ENCODE measurements at places on chromosomes 3 and 15.

- DNase-seq: no peak
Observed at GRCh38 chr3:129304962-129305222, 26.2 kb downstream of the HMCES start.

DNA sequence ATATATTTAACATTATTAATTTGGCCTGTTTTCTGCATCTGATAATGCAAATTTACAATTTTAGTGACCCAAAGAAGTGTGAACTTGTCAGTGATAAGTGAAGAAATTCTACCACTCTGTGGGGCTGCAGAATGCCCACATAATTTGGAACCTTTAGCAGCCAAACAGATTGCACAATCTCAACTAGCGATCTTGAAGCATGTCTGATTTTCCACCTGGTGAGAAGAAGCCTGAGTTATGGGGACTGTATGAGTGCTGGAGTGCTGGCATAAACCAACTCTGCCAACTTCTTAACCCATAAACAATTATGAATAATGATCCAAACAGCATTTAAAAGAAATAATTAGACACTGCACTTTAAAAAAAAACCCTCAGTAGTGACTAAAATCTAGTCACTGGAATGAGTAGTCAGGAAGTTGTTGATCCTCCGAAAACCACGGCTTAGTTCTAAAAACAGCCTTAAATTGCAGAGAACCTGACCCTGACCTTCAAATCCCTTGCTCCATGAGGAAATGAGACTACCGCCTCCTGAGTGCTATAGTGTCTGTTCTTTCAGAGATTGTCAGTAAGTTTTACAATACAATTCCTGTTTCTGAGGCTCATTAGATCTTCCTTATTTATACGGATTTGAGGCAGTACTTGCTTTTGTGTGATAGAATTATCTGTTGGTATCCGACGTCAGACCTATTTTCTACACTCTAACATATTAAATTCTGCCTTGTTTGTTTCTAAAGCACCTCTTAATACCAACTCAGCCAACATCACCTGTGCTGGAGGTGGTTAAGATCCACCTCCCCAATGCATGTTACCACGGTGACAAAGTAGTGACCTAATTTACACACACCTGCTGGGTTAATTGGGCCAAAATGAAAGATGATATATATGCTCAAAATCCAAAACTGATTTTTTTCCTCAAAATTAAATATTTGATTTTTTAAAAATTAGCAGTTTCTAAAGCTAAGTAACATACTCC, 267.7 kb downstream of the ZBTB20 start:
- no peak for DNase-seq

DNA sequence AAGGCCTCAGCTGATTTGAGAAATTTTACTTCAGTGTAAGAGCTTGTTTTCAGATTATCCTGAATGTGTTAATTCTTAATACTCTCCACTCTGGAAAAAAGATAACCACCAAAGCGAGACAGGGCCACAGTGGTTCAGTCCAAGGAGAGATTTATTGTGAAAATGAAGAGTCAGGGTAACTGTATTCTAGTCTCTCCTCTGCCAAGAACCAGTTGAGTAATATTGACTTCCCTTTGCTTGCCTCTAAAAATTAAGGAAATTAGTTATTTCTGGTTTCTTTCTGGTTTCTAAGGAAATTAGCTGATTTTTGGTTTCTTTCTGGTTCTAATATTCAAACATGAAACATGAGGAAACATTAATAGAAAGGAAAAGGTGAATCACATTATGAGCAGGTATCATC, 34.9 kb downstream of the PPP1R2 start:
- no peak for DNase-seq

DNA sequence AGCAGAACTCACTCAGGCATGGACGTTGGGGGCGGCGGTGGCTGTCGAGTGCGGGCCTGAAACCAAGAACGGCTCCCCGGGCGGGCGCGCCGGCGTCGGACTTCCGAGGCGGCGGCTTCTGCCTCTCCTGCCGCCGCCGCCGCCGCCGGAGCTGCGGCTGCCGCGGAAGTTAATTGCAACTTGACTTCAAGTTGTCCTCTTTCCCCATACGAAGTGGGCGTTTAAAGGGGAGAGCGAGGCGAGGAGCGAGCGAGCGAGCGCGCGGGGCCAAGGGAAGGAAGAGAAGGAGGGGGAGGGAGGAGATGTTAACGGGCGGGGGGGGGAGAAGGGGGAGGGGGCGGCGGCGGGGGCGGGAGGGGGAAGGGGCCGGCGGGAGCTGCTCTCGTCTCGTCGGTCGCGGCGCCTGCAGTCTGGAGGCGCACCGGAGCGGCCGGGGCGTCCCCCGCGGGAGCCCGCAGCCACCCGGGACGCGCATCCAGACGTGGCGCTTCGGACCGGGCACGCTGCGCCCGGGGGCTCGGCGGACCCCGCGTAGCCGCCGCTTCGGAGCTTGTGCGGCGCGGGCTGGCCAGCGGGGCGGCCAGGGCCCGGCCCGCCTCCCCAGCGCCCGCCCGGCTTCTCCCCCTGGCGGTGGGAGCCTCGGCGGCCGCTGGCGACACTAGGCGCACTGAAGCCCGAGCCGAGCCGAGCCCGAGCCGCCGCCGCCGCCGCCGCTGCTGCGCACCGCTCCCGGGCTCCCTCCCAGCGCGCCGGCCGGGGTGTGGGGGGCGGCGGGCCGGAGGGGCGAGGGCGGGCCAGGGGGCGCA, 19.7 kb upstream of the SATB1 start:
- no peak for DNase-seq

- no peak for DNase-seq
Observed at GRCh38 chr3:186094271-186094670, 14.6 kb downstream of the ETV5 start.

GRCh38 chr3:124007186-124007585, 15.3 kb upstream of the ROPN1 start:
- DNase-seq: no peak

GRCh38 chr15:65956307-65956706, 87.0 kb downstream of the RAB11A start:
- no peak for DNase-seq

DNA sequence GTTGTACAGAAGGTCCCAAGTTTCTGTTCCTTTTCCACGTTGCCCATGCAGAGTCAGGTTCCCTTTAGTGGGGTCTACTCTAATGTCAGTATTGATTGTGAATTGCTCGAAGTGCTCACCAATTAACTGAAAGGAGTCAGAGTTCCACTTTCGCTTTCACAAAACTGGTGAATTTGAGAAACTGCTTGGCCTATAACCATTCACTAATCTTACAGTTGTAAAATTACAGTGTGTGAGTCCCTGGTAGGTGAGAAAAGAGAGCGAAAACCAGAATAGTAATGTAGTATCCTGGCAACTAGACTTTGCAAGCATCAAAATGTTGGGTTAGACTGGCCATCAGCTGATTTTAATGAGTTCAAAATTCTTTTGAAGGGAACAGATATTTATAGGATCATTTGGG, 237.5 kb upstream of the CHRM5 start:
- no peak for DNase-seq

DNA sequence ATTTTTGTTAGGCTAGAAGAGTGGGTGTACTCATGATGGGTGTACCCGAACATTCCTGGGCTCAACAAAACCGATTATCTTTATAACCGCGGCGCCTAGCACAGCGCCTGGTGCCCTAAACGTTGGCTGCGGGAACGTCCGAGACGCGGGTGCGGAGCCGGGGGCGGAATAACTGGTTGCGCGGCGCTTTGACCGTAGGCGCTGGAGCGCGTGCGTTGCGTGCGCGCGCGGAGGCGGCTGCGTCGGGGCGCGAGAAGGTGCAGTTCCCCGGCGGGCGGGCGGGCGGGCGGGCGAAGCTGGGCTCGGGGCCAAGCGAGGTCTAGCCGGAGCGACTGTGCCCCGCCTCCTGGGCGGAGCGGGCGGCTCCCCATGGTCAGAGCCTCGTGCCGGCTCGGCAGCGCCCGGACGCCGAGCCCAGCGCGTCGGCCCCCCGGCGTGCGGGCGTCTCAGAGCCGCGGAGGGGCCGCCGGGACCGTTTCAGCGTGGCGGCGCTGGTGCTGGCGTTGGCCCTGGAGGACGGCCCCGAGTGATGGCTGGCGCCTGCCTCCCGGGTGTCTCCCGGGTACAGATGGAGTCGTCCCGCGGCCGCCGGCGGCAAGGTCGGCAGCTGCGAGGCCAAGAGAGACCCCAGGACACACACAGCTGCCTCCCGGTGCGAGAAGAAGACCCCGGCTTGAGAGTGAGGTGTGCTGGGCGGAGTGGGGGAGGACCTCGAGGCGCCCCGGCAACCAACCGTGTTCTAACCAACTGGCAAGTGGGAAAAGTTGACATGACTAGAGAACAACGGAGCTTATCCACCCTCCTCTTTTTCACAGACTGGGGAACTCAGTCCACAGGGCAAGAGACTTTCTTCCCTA, at the start of gene PLAAT1:
Gene PLAAT1, plus strand, starts transcription at position 373 of the 857 bp plus-strand sequence. CDS start 14,429 bp downstream, outside the sequence.
- no peak for DNase-seq

DNA sequence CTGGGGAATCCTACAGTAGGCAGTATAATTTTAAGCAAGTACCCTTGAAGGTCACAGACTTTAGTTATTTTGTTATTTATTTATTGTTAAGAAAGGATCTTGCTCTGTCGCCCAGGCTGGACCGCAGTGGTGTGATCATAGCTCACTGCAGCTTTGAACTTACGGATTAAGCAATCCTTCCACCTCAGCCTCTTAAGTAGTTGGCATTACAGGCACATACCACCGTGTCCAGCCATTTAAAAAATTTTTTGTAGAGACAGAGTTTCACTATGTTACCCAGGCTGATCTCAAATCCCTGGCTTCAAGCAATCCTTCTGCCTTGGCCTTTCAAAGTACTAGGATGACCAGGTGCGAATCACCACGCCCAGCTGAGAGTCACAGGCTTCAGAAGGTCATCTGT, 22.1 kb upstream of the SH3BP5 start:
- DNase-seq: no peak

DNA sequence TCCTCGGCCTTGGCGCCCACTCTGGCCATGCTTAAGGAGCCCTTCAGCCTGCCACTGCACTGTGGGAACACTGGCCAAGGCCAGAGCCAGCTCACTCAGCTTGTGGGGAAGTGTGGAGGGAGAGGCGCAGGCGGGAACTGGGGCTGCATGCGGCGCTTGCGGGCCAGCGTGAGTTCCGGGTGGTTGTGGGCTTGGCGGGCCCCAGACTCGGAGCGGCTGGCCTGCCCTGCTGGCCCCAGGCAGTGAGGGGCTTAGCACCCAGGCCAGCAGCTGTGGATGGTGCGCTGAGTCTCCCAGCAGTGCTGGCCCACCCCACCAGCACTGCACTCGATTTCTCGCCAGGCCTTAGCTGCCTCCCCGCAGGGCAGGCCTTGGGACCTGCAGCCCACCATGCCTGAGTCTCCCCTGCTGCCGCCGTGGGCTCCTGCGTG, 13.1 kb upstream of the UBP1 start:
- no peak for DNase-seq

- DNase-seq: no peak
Observed at GRCh38 chr3:58495101-58495500, 3.2 kb downstream of the KCTD6 start.

GRCh38 chr3:174110761-174111160, 713.2 kb downstream of the NLGN1 start:
- no peak for DNase-seq

- no peak for DNase-seq
Observed at GRCh38 chr3:42590989-42591756, 513 bp downstream of the SS18L2 start.

- DNase-seq: no peak
Observed at GRCh38 chr3:123576122-123576521, 8.7 kb downstream of the HACD2 start.

GRCh38 chr15:72042054-72042453, 75.9 kb downstream of the MYO9A start:
- no peak for DNase-seq

DNA sequence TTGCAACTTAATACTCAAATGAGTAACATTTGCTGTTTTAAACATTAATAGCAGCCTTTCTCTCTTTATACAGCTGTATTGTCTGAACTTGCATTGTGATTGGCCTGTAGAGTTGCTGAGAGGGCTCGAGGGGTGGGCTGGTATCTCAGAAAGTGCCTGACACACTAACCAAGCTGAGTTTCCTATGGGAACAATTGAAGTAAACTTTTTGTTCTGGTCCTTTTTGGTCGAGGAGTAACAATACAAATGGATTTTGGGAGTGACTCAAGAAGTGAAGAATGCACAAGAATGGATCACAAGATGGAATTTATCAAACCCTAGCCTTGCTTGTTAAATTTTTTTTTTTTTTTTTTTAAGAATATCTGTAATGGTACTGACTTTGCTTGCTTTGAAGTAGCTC, 40.3 kb downstream of the CTNNB1 start:
- DNase-seq: no peak

DNA sequence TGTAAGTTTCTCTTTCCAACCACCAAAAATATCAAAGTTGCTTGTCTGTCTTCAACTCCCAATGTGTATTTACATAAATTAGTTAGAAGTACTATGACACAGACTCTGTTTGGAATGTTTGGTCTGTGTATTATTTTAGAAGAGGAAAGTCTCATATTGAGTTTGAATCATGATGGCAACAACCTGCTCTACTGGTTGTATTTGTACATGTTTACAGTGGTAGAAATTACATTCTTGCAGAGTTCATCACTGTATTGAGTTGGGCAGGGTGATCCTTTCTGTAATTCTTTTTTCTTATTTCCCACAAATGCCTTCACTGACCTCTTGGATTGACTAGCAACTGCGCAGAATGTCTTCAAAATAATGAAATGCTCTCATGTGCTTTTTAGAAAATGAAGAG, 149.6 kb downstream of the CHL1 start:
- no peak for DNase-seq

DNA sequence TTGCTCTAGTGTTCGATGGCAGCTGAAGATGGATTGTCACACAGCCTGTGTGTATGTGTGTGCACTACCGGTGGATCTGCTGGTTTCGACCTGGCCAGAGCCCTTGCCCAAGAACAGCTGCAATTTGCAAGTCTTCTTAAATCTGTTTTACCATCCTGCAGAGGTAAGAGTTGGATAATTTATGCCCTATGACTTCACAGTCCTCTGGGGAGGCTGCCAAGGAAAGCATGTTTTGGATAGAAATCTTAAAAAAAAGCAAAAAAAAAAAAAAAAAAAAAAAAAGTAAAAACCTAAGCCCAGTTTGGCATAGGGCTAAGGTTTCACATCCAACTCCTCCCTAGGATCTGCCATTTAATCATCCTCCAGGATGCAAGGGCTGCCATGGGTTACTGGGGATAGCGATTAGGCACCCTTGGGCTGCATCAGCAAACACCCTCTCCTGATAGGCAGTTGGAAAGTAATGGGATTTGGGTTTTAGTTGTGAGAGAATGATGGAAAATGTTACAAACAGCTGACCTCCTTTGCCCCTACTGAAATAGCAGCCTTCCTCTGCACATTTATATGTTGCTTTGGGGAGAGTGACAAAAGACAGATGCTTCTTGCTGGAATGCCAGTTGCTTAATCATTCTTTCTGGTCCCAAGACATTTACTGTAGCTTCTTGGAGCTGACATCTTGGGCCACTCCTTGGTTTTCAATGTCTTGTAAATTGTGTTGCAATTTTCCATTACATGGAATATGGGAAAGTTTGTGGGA, 35.4 kb downstream of the CD200R1L start:
- no peak for DNase-seq

- no peak for DNase-seq
Observed at GRCh38 chr3:135495891-135496290, 469.6 kb upstream of the PPP2R3A start.

- no peak for DNase-seq
Observed at GRCh38 chr3:102084704-102085103, 235.4 kb downstream of the NFKBIZ start.
